Activated naive CD4-positive, alpha-beta T cell (primary cell): ENCODE measurements at places on chromosomes 1 and 21.

GRCh38 chr1:201253411-201253810, 29.9 kb upstream of the PKP1 start:
- no peak for DNase-seq

- no peak for DNase-seq
These were observed 15.3 kb upstream of the KANK4 start for GRCh38 chr1:62334434-62334985.

GRCh38 chr1:36136535-36136934, 11.5 kb upstream of the COL8A2 start:
- no peak for DNase-seq

DNA sequence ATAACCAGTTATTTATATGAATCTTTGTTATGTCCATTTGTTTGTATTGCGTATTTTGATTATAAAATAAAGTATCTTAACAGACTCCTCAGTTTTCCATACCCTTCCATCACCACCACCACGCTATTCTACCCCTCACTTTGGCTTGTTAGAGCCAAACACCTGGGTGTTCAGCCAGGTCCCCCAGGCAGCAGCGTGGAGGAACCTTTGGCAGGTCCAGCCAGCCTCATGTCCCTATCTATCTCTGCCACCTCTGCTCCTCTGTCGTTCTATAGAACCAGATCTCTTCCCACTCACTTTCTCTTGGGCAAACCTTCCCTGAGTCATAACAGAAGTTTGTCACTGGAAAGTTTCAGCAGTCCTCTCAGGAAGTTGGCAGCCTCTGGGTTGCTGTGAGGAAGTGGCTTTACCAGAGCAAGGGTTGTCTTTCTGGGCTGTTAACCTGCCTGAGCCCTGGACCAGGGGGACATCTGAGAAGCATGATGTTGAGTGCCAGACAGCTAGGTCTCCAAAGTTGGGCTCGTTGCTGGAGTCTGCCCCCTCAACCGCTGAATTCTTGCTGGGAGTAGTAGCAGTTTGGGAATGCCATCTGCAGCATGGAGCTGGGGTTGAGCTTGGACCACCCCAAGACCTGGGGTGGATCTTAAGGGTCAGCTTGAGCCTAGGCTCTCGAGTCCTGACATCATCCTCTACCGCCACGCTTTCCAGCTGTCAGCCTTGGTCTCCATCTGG, 996 bp upstream of the SH3BGRL3 start:
- DNase-seq, result no peak

DNA sequence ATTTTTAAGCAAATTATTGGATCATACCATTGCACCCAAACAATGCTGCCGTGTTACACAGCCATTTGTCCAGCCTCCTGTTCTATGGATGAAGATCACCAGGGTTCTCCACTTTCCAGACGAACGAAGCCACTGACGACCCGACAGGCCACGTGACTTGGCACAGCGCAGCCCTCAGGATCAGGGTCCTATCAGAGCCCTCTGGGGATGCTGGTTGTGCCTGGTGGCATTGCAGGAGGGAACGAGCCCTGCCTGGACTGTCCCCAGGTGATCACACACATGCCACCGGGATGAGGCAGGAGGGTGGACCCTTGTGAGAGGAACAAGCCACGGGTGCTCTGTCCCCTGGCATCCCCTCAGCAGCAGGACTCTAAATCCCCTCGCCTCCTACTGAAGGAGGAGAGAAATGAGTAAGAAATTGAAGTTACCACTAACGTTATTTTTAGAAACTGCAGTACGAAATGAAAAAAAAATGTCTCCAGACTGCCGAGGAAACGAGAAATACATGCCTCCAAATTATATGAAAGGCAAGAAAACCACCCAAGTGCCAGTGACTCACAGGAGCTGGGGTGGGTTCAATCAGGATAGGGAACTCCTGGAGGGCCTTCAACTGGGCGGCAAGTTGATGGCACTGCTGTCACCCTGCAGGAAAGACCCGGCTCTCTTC, 58.7 kb upstream of the PDE9A start:
- DNase-seq, result no peak

GRCh38 chr1:236602171-236602570, 2.1 kb downstream of the HEATR1 start:
- DNase-seq, result no peak

- no peak for DNase-seq
These were observed 8.1 kb upstream of the LMX1A start for GRCh38 chr1:165364568-165365133.

DNA sequence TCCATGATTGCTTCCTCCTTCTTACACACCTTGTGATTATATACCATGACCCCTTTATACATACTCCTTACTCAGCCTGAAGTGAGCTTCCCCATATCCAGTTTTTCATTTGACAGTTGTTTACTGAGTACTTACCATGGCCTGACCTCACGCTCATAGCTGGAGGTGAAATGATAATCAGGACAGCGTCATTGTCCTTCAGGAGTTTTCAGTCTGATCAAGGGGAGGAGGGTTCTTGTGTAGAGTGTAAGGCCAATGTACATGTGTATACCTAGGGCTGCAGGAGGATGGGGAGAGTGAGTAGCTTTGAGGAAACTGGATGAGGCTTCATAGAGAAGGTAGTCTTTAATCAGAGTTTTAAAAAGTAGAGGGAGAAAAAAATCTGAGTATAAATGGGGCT, 325.8 kb downstream of the RYR2 start:
- no peak for DNase-seq

GRCh38 chr1:19774180-19774785, 25.4 kb downstream of the TMCO4 start:
- DNase-seq, result no peak

DNA sequence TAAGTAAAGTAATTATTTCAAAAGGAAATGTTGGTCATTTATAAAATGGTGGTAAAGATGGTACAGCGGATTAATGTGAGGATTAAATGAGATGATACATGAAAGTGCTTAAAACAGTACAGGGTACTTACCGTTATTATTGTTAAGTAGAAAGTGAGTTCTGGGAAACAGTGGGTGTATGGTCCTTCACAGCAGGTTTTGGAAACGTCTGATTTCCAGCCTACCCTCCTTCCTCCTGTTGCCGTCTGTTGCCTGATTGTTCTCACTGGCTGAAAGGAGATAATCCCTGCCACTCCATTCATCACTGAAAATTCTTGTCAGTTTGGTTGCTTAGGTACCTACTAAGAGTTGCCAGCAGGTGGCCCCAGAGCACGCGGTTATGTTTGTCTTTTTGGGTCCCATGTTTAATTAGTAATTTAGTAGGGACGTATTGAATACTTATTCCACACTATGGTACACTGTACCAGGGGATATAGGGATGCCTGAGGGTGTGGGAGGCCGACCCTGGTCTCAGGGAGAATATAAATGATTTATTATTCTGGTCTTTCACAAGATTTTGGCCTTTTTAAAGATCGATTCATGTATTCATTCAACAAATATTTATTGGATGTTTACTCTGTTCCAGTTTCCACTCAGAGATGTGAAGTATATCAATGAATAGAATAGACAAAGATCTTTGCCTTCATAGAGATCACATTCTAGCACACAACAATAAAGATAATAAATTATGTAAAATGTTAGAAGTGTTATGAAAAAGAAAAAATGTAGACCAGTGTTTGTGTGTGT, 30.8 kb upstream of the RPTN start:
- peak; percentile 4 for DNase-seq

- no peak for DNase-seq
These were observed 260.7 kb upstream of the BRINP3 start for GRCh38 chr1:190738317-190738716.

GRCh38 chr1:22877112-22877915, 95.4 kb downstream of the LACTBL1 start:
- DNase-seq, result no peak

DNA sequence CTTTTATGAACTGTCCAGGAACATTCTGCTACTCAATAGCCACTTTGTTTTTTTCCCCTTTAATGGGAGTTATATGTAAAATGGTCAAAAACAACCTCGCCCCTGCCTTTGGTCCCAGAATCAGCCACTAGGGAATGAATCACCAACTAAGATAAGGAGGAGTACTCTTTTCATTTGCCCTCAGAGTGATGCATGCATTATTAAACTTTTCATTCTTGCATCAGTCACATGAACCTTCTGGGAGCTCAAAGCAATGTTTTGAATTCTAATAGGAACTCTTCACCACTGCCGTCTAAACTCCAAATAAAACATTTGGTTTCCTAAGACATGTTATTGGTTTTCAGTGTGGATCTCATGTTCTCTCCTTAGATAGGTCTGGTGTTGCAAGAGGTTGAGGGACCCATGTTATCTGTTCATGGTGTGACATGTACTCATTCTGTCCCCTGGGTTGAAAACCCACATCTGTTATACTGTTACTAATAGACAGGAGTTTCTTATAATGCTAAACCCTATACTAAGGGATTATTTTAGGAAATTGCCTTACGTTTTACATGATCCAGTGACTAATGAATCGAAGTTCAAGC, 17.8 kb upstream of the HSD17B7 start:
- no peak for DNase-seq

DNA sequence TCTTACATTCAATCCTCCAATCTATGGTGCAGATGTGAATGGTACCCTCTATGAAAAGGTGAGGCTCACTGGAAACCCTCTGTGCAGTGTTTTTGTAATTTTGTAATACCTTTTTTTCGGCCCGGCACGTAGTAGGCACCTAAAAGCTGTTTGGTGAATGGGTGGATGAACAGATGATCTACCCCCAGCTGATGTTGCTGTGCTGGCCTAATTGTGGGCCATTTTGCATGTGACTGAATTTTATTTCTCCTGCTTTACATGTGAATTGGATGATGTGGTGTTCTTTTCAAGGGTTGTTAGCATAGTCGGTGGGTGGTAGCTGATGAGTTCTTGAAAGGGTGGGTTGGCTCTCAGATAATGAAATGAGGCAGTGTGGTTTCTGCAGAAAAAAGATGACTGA, 10.4 kb downstream of the KDM4A start:
- no peak for DNase-seq

DNA sequence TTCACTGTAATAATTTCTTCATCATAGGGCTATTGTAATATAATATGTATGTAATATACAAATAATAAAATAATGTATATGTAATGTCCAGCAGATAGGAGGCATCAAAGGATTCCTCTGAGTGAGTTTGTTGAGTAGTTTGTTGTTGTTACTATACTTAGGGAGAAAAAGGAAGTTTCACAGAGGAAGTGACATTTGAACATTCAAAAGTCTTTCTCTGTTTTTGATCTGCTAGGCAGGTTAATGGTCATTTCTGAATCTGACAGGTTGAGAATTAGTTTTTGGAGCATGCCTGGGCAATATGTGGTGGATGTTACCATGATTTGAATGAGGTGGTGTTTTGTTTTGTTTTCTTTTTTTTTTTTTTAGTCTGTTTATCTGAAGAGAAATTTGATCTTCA, 102.1 kb downstream of the NRDC start:
- DNase-seq, result no peak

GRCh38 chr1:234393190-234393589, 19.9 kb downstream of the COA6 start:
- DNase-seq, result no peak

- DNase-seq, result peak; percentile 55
These were observed 27.2 kb upstream of the EPS8L3 start for GRCh38 chr1:109790735-109791494.

GRCh38 chr1:68976916-68977610, 480.2 kb upstream of the DEPDC1 start:
- no peak for DNase-seq

GRCh38 chr1:74193908-74194307, 4.1 kb downstream of the LRRIQ3 start:
- no peak for DNase-seq

DNA sequence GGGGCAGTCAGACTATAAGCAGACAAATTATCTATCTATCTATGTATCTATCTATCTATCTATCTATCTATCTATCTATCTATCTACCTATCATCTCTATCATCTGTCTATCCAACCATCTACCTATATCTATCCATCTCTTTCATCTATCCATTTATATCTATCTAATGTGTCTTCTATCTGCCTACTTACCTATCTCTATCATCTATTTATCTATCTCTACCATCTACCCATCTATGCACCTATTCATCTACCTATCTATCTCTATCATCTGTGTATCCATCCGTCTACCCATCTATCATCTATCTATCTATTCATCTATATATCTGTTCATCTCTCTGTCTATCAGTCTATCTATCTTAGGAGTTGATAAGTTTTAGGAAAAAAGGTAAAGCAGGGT, 10.8 kb upstream of the COG2 start:
- DNase-seq, result no peak

DNA sequence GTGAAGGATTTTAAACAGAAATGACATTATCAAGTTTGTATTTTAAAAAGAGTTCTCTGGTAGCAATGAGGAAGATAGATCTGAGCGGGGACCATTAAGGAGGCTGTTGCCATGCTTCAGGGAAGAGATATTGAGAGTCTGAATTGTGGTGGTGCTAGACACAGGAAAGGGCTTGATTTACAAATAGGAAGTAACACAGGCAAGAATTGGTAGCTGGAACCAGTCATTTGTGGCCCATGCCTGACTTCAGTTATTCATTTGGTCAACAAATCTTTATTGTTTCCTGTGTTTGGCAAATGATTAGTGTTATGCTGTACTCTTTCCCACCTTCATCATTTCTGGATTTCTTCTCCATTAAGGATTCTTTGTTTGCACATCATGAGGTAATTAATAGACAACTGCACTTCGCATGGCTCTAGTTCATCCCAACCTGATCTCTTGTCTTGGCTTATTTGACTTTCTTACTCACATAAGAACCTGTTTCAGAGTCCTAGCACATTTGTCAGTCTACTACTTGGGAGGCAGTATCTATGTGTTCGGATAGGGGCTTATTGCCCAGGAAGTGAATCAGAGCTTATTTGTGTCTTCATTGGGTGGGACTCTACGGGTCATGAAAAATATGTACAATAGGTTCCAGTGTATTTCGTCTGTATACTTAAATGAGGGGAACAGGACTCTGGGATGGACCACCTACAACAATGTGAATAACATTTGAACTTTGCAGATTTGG, 32.3 kb downstream of the EEIG2 start:
- DNase-seq, result no peak

DNA sequence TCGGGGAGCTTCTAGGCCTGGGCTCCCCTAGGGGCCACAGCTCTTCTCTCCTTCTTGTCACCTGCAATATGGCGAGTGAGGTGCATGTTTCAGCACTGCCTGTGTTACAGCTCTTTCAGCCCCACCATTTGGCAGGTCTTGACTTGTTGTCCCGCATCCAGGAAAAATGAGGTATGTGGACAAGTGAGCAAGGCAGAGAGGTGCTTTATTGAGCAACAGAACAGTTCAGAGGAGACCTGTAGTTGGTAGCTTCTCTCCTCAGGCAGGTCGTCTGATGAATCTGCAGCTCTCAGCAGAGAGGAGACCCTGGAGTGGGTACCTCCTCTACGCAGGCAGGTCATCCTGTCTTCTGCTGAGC, 208.2 kb upstream of the USP25 start:
- no peak for DNase-seq

DNA sequence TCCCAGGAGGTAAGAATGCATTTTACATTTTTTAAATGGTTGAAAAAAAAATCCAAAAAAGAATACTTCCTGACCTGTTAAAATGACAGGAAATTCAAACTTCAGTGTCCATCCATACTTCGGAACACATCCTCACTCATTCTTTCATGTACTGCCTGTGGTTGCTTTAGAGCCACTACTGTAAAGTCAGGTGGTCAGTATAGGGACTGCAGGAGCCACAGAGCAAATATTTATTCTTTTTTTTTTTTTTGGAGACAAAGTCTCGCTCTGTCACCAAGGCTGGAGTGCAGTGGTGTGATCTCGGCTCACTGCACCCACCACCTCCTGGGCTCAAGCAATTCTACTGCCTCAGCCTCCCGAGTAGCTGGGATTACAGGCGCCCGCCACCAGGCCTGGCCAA, 124.7 kb downstream of the CLIC6 start:
- DNase-seq, result no peak

GRCh38 chr1:56229186-56229585, 350.2 kb downstream of the PLPP3 start:
- DNase-seq, result no peak

GRCh38 chr21:42593007-42593814, 60.2 kb upstream of the PDE9A start:
- peak; percentile 40 for DNase-seq
